Right atrium auricular region (tissue), 2 donors: ENCODE measurements at places on chromosomes 12 and 14. TPM values are rescaled to one million over a fixed set of nuclear protein-coding genes. Genes with fewer than 3 reads are reported as not detected.

GRCh38 chr12:99224237-99224636, 423.3 kb upstream of the GARIN6 start:
- no peak for DNase-seq

- no peak for DNase-seq
These were observed 444.4 kb downstream of the NRXN3 start for GRCh38 chr14:78614593-78614992.

- no peak for DNase-seq
These were observed 3.0 kb downstream of the MIS18BP1 start for GRCh38 chr14:45249856-45250575.

GRCh38 chr12:108580531-108580930, 17.4 kb downstream of the TMEM119 start:
- DNase-seq = no peak

GRCh38 chr12:85975716-85976115, 101.6 kb downstream of the NTS start:
- DNase-seq = no peak

- peak; percentile 82 for DNase-seq
These were observed 4.8 kb downstream of the IFFO1 start for GRCh38 chr12:6551063-6551461.

GRCh38 chr12:100566887-100567637, 6.4 kb upstream of the GAS2L3 start:
- DNase-seq = no peak

DNA sequence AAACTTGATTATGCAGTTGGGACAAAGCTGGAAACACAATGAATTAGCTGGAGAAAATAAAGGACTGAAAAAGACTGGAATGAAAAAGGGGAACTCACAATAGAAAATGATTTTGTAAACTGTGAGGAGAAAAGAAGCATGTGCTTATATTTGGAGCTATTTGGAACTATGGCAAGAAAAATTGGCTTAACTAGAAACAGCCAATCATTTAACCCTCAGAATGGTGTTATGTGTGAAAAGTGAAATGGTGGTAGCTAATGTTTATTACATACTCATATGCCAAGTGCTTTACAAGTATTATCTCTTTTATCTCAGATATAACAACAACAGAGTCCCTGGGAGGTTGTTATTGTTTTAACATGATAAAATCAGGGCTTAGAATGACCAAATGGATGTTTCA, 583.1 kb upstream of the SEL1L start:
- no peak for DNase-seq

DNA sequence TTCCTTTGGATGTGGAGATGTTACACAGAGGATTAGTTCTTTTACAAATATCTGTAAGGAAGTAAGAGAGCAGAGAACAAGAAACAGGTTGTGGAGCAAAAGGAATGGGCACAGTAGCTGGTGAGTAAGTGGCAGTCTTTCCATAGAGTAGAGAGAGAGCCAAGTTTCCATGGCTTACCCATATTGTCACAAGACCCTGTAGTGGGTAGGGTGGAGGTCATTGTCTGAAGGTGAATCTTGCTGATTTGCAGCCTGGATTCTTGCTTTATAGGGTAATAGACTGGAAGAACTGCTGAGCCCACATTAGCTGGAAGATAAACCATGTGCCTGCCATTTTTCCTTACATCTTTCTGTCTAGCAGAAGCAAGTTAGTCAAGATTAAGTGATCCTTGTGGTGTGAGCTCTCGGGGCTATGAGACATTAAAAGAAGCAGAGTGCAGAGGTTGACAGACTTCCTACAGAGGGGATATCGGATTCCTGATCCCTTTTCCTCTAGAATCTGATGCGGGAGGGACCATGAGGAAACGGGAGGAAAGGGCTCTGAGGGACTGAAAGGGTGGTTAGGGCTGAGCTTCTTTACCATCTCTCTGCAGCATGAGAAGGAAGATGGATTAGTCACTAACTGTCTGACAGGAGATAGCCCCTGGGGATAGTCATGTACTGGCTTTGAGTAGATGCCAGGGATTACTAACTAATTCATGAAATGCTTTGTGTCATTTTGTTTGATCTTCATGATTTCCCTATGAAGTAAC, 44.0 kb upstream of the LRTM2 start:
- no peak for DNase-seq

DNA sequence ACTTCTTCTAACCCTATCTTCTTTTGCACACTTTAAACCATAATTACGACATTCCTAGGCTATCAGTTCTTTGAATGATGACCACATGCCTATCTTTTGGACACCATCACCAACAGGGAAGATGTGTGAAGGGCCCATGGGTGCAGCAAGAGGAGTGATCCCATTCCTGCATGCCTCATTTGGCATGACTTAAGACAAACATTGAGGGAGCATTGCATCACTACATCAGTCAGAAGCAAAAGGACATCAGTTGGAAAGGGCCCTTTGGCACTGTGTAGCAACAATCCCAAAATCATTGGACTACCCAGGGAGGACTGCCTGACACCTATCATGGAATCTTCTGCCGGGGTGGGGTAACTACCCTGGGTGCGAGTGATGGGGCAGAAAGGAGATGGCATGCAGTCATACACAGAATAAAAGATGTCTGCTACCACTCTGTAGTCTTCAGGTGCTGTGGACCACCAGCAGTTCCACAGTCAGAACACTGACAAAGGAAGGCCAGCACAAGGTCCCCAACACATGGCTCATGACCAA, 10.7 kb upstream of the TMBIM6 start:
- DNase-seq = no peak

DNA sequence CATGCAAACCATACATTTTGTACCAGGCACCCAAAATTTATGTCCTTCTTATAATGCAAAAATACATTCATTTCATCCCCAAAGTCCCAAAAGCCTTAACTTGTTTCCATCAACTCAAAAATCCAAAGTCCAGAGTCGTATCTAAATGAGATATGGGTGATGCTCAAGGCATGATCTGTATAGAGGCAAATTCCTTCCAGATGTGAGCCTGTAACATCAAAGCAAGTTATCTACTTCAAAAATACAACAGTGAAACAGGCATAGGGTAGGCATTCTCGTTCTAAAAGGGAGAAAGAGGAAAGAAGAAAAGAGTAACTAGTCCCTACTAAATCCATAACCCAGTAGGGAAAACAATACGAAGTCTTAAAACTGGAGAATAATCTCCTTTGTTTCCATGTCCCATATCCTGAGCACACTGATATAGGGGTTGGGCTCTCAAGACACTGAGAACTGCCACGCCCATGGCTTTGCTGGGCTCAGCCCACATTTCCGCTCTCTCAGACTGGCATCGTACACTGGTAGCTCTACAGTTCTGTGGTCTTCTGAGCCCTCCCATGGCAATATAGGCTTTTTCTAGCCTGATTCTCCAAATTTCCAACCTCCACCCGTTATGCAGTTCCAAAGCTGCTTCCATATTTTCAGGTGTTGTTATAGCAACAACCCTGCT, 232.8 kb downstream of the TMTC2 start:
- DNase-seq = no peak

- DNase-seq = no peak
These were observed 407.6 kb downstream of the LRFN5 start for GRCh38 chr14:42014301-42014700.

GRCh38 chr12:128613837-128614590, 209.7 kb downstream of the SLC15A4 start:
- DNase-seq = no peak

DNA sequence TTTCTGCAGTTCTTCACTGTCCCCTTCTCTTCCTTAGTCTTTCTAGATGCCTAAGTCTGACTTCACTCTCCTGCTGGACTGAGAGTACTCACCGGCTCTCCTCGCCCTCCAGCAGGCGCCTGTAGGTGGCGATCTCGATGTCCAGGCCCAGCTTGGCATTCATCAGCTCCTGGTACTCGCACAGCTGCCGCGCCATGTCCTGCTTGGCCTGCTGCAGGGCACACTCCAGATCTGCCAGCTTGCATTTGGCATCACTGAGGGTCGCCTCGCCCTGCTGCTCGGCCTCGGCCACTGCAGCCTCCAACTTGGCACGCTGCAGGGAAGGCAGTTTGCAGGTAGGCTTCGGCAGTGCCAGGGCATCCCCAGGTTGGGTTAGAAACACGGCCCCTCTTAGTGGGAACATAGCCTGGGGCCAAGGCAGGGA, 5.2 kb downstream of the KRT84 start:
- DNase-seq = no peak

GRCh38 chr14:23881282-23881681, 72.3 kb upstream of the DHRS4 start:
- DNase-seq = no peak

DNA sequence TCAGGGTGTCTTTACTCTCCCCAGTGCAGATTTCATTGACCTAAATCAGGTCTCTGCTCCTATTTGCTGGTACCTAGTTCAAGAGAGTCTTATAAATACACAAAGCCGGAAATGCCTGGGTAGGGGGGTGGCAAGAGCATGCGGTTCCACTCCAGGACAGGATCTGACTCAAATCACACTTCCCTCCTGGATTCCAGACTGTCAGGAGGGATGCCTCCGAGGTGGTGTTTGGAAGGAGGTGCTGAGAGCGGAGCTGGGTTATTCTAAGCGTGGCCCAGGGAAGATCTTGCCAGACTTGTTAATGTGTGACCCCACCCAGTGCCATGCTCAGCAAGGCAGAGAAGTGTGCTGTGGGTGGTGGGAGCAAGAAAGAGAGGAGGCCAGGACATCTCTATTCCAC, 49.8 kb downstream of the B4GALNT3 start:
- DNase-seq = no peak

GRCh38 chr12:2231956-2232355, 179.2 kb downstream of the CACNA1C start:
- DNase-seq = no peak

GRCh38 chr12:115267464-115267863, 583.5 kb upstream of the TBX3 start:
- no peak for DNase-seq

- no peak for DNase-seq
These were observed 525.1 kb upstream of the FBXO33 start for GRCh38 chr14:39957290-39957689.

DNA sequence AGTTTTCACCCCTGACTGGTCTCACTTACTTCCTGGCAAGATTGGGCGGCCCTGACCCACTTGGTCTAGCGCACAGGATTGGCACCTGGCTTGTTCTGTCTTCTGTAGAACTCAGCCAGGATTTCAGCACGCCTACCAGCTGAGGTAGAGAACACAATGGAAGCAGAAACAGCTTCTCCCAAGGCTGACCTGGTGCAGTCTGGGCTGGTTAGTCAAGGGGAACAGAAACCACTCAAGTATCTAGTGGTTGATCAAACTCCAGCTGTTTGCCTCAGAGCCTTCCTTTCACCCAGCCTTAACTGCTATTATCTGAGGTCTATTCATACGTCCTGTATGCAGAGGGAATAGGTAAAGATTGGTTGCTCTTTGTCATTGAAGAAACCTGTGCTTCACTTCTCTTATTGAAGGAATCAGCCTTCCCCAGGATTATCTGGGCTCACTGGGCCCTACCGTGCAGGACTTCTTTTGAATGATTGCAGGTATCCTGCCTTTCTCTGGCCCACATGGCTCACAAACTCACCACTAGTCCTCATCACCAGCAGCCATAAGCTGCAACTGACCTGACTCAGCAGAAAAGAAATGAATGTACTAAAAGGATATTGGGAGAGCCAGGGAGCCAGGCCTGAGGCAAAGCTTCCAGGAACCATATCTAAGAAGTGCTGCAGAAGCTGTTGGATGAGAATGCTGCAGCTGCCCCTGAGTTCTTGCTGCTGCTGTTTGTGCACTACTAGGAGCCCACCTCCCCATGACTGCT, 2.5 kb upstream of the PLEKHD1 start:
- DNase-seq = no peak

DNA sequence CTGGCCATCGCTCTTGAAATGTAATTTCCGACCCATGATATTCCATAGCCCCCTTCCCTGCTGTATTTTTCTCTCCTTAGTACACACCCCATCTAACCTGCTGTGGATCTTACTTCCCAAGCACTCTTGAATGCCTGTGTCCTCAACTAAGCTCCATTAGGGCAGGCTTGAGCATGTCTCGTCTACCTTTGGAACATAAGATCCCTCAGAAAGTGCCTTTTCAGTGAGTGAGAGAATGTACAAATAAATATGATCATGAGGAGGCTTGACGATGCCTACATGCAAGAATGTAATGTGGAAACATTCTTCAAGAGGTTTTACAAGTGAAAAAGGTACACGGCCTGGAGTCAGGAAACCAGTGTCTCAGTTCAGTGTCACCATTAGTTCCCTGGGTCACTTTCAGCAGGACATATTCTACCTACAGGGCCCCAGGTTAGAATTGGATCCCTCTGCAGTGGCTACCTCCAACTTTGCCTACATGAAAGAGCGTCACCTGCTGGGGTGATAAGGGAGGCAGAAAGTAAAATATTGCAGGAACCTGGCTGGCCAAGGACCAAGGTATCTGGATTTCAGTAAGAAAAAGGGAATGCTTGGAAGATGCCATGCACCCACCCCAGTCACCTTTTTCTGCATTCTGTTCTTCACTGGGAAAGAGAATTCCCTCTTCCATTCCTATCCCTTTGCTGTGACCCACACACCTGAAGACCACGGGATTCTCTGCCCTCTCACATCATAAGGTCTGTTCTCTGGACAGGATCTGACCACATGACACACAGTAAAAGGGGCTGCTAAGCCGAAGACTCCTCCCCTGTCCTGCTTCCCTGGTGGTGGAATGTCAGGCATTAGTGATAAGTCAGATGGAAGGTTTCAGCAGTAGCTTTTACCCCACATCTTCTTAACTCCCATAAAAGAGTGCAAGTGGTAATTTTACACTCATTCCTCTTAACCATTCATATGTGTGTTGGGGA, 24.6 kb upstream of the SERPINA1 start:
- no peak for DNase-seq

DNA sequence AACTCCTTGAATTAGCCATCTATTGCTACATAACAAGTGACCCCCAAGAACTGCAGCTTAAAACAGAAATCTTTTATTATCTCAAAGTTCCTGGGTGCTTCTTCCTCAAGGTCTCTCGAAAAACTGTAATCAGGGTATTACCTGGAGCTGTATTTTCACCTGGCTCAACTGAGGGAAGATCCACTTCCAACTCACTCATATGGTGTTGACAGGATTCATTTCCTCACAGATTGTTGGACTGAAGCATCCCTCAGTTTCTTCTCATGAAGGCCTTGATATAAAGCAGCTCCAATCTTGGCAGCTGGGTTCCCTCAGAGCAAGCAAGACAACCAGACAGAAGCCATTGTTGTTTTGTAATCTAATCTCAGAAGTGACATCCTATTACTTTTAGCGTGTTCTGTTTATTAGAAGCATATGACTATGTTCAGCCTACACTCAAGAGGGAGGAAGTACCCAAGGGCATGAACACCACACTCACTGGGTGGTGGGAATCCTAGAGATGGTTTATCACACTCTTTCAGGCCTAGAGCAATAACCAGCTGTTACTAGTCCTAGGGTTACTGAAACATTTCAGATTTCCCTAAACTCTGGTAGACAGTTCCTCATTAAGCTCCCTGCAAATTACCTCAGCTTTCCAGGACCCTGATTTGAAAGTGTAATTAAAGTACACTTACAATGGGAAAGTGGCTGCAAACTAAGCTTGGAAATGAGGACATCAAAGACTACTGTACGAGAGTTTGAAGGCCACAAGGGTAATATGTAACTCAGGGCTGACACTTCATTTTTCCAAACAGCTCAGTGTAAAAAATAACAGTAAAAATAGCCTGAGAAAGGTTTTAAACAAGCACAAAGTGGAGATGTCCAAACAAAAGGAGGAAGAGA, 222.2 kb downstream of the SEC23A start:
- DNase-seq = no peak

Gene SSPN
- 52.4 TPM for total RNA-seq

Gene ACACB
- 104 TPM for total RNA-seq

Gene RIMKLB
- total RNA-seq = 9.7 TPM

Gene FGF23
- 0.08 TPM for total RNA-seq

Gene RBP5
- not detected for total RNA-seq
